ENCODE measurements at places on chromosomes 12 and 14. TPM values are rescaled to one million over a fixed set of nuclear protein-coding genes. Genes with fewer than 3 reads are reported as not detected.

DNA sequence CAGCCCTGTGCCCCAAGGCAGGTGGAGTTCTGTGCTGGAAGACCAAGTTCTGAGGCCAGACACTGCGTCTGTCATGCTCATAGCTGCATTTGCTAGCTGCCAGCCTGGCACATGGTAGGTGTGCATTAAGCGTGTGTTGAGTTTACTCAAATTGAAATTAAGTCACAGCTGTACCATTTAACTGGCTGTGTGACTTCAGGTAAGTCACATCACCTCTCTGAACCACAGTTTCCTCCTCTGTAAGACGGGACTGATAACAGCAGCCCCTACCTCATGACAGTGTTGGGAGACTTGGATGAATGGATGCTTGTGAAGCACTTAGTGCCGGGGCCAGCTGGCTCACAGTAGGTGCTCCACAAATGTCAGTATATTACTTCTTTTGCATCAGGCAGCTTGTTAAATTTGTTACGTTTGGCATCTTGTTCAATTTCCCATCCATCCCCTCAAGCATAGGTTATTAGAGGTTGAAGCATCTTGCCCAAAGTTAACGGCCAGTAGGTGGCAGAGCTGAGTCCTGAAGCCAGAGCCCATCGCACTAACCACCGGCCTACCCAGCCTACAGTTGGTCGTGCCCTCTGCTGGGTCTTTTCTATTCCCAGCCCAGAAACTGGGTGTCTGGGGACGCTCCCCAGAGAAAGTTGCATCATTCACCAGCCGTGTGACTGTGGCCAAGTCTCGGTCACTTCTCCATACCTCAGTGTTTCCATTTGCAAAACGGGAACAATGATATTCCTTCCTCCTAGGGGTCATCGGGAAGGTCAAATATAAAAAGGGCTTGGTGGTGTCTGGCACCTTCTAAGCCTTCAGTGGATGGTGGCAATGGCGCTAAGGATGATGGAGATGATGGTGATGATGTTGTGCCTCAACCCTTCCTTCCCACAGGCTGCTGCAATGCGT, 4.5 kb downstream of the DAO start:
- DNase-seq, result peak; percentile 28

- no peak for DNase-seq
Measured at GRCh38 chr14:102571043-102571442, 21.4 kb upstream of the RCOR1 start.

DNA sequence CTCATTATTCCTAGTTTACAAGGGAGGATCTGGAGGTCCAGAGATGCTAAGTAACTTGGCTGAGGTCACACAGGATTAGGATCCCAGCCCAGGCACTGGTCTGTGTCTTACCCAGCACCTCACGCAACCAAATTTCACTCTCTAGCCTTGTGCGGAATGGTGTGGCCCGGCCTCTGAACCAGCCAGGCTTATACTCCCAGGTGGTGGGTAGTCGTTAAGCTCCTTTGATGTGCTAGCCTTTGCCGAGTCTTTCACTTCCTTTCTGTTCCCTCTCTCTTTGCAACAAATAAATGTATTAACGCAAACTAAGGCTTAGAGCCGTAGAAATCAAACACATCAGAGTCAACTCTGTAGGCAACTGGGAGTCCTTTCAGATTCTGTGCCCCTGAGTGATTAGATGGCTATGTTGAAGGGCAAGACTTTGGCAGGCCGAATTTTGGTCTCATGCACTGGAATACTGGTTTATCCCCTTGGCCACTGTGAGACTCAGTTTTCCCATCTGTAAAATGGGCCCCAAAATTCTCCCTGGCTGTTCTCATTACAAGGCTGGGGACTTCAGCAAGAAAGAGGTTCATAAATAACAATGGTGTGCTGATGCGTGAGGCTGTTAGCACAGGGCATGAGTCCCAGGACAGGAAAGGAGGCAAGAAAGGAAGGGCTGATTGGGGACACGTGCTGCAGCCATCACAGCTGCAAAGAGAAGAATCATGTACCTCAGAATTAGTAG, 126.3 kb downstream of the AACS start:
- no peak for DNase-seq

GRCh38 chr12:119659289-119659897, 8.5 kb upstream of the PRKAB1 start:
- DNase-seq, result peak; percentile 42

DNA sequence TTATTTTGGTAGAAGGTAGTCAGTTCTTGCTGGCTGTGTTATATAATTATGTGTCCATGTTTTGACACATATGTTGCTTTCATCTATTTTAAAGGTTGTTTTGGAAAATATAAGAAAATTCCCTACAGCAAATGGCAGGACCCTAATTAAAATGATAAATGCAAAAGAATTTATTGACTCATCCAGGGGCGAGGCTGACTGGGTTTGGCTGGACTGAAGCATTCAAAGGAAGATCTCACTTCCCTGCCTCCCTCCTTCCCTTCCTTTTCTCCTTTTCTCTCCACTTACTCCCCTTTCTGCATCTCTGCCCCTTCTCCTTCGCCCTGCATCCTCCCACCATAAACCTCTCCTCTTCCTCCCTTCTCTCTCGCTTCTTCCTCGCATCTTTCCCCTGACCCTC, 129.6 kb downstream of the SNAPC1 start:
- no peak for DNase-seq

PGF gene
- 254 TPM for total RNA-seq

PLEKHD1 gene
- total RNA-seq, result not detected

LRP1 gene
- total RNA-seq, result 3.8 TPM

MYO1H gene
- not detected for total RNA-seq

Data from endothelial cell of umbilical vein (primary cell).